ENCODE measurements at places on chromosomes 6 and 20. TPM values are rescaled to one million over a fixed set of nuclear protein-coding genes. Genes with fewer than 3 reads are reported as not detected.

DNA sequence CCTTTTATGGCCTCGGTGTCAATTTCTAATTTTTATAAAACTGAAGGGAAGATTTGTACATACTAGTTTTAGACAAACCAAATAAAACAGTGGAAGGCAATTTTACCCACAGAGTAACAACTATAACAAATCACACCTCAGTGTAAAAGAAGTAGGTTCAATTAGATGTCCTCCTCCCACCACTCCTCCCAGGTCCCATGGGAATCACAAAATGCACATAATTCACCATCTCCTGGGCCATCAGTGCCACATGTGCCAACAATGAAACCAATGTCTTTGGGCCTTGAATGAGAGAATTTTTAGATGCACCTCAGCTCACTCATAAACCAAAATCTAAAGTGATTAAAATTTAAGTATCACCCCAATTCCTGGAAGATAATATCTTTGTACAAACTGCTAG, 267.8 kb downstream of the BTBD9 start:
- no peak for DNase-seq

DNA sequence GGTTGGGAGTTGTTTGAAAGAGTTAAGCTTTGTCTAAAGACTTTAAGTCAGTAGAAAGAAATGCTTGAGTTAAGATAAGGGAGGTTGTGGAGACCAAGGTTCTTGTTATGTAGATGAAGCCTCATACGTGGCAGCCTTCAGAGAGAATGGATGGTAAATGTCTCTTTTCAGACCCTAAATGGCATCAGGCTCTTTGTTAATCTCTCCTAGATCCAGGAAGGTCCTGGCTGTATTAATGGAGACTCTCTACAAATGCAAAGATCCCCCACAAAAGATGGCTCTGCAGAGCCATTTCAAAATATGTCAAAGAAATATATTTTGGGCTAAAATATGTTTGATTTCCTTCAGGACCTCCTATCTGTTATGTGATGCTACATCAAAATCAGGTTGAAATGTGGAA, 161.6 kb downstream of the ADAT2 start:
- no peak for DNase-seq

DNA sequence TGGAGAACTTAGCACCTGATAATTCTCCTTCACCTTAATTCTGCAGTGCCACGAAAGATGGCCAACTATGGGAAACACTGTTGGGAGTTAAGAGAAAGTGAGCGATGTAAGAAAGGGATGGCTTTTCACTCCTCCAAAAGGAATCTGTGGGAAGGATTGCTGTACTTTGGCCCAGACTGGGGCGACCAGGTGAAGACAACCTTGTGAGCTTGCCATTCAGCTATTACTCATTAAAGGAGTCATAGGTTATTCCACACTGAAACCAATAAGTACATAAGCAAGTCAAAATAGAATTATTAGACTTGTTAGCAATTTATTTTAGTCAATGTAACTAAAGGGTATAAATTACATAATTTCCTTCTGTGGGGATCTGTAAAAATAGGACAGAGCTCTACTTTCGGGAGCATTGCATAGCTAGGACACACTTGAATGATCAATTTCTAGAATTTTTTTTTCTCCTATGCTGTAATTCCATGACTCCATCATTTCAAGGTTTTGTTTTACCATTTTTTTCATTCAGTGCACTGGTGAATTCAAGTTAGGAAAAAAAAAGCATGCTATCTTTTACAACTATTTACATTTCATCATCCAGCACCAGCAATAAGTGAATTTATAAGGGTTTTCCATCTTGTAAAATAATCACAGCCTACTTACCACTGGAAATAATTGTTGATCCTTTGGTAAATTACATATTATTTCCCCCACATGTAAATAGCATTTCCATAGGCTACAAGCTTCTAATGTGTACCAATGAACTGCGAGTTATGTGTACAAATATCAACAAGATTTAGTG, 231.7 kb downstream of the SIM1 start:
- DNase-seq: no peak

- DNase-seq: peak; percentile 49
Observed at GRCh38 chr6:110738899-110739365, 76.3 kb downstream of the CDK19 start.

DNA sequence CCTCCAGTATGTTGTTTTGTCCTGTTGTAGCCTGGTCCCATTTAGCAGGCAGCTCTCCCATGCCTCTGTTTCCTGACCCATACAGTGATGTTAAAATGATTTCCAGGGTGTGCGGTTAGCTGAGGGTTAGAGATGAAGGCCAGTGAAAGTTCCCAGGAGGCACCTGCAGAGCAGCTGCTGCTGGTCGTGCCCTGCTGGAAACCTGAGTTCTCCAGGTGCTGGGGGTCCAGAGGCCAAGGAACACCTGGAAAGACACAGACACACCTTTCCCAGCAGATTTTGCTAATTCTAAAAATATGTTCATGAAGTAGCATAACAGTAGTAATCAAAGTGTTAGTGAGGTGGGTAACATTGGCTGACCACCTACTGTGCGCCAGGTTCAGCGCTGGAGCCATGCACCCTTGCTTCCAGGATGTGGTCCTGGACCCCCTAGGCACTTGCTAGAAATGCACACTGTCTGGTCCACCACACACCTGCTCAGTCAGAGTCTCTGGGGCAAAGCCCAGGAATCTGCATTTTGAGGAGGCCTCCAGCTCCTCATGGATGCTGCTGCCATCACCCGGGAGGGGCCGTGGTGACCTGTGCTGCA, 118.7 kb downstream of the SYNDIG1 start:
- DNase-seq: no peak

DNA sequence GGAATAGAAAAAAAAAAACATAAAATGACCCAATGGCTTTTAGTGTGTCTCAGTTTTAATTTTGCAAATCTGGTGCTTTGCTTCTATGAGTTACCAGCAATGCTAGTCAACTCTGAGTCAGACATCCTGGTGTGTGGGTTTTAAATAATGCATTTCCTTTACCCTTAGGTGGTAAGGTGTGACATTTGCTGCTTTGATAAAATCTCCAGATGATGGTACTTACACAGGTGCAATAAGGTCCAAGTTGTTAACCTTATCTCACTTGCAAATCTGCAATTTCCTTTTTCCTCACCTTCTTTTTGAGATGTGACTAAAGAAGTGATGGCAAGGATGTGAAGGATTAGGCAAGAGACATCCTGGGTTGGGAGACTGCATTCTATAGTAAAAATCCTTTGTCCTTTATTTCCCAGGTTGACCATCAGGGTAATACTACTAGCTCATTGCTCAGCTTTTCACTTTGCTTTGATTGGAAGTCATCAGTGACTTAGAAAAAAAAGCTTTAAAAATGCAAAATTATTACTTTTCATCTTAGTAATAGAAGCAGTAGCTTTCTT, 818.5 kb upstream of the FLRT3 start:
- DNase-seq: no peak

DNA sequence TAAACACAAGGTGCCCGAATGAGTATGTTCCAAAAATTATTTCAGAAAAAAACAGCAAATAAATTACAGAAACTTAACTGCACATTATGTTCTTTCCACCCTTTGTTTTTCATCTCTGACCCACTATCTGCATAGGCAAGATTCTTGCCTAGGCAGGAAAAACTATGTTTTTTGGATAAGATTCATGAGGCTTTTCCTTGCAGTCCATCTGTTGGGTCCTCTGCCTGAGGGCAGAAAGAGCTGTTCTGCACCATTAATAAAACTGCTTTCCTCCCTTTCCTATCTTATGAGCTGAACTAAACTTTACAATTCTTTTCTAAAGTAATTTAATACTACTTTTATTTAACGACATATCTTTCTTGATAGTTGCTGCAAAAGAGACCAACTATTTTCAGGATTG, 21.1 kb downstream of the ENPP1 start:
- DNase-seq: no peak

- DNase-seq: no peak
Observed at GRCh38 chr6:82013561-82014530, 233.7 kb downstream of the IBTK start.

DNA sequence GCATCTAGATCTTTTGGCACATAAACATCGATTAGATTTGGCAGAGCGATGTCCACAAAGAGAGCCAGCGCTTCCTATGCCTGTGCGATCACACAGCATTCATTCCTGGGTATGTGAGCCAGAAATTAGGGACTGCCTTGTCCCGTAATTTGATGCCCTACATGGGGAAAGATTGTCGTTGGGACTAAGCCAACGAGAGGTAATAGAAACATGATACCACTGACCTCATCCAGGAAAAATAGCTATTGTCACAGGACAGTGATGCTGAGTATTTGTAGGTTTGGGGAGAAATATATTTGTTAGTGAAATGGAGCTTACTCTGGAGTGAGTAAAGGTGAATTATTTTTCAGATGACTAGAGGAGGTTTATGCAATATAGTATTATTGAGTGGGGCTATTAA, 154.0 kb downstream of the TSHZ2 start:
- no peak for DNase-seq

DNA sequence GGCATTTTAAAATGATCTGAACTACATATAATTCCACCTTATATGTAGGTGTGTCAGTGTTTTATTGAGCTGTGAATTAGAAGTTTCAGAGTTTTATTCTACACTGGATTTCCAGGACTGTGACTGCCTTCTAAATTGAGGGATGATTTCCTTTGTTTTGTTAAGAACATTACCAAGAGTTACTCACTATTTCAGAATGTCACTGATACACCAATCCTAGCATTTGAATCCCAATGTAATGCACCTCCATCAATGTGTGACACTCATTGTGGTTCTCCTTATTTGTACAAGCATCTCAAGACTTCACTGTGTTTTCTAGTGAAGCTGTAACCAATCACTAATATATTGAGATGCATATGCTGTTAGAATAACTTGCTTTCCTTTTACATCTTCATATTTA, 86.8 kb downstream of the PLCB1 start:
- no peak for DNase-seq

GRCh38 chr6:23584134-23584763, 541.8 kb upstream of the NRSN1 start:
- DNase-seq: no peak

GRCh38 chr6:100881707-100882040, 545 bp upstream of the ASCC3 start:
- DNase-seq: no peak

GRCh38 chr6:2977799-2978590, 6.6 kb upstream of the SERPINB6 start:
- no peak for DNase-seq

DNA sequence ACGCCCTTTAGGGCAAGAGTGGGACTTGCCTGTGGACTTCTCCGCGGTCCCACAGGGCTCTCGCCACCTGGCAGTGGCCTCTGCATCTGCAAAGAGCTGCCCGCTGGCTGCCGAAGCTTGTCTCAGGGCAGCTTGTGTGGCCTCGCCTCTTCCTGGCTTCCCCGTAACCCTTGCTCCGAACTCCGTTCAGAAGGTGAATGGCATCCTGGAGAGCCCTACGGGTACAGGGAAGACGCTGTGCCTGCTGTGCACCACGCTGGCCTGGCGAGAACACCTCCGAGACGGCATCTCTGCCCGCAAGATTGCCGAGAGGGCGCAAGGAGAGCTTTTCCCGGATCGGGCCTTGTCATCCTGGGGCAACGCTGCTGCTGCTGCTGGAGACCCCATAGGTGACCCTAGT, 3.0 kb downstream of the RTEL1 start:
- DNase-seq: no peak

POU3F2 gene
- not detected for total RNA-seq

TNFRSF6B gene
- total RNA-seq: 13.8 TPM

EFCAB8 gene
- total RNA-seq: 0.10 TPM

SCRT2 gene
- not detected for total RNA-seq

MYL9 gene
- 186 TPM for total RNA-seq

NFATC2 gene
- total RNA-seq: 6.1 TPM

Measured in upper lobe of left lung (tissue), 6 donors.